ENCODE measurements at places on chromosomes 1 and 21. TPM values are rescaled to one million over a fixed set of nuclear protein-coding genes. Genes with fewer than 3 reads are reported as not detected.

The PPM1J gene
- 0.32 TPM for total RNA-seq

The LMOD1 gene
- 38.3 TPM for total RNA-seq

The DYRK3 gene
- total RNA-seq, result 8.1 TPM

The FMO4 gene
- 4.3 TPM for total RNA-seq

The TRAF5 gene
- total RNA-seq, result 9.8 TPM

The TEKT2 gene
- 0.35 TPM for total RNA-seq

The CTSK gene
- 35.5 TPM for total RNA-seq

The NTMT2 gene
- total RNA-seq, result not detected

The ETV3L gene
- not detected for total RNA-seq

The IPO9 gene
- total RNA-seq, result 44.5 TPM

The FCRL1 gene
- total RNA-seq, result 1.4 TPM

The VHLL gene
- total RNA-seq, result not detected

The PLPPR4 gene
- 3.0 TPM for total RNA-seq

The TNNT2 gene
- total RNA-seq, result 6.4 TPM

The PRAMEF17 gene
- total RNA-seq, result not detected

The HJV gene
- not detected for total RNA-seq

The KCND3 gene
- total RNA-seq, result 6.3 TPM

The EFNA4 gene
- total RNA-seq, result 5.3 TPM

The RAB3B gene
- not detected for total RNA-seq

The COL6A2 gene
- total RNA-seq, result 269 TPM

The ZMYM4 gene
- total RNA-seq, result 48.1 TPM

Data from upper lobe of right lung (tissue), 1 donor.